ENCODE measurements at places on chromosomes 12 and 14. TPM values are rescaled to one million over a fixed set of nuclear protein-coding genes. Genes with fewer than 3 reads are reported as not detected.

Gene OR6C2
- not detected for total RNA-seq

Gene TAS2R20
- 2.7 TPM for total RNA-seq

Gene CLEC4A
- total RNA-seq: 0.84 TPM

Gene HNRNPA1
- total RNA-seq: 1,763 TPM

Gene SRSF9
- 328 TPM for total RNA-seq

Gene SYCP3
- total RNA-seq: 0.26 TPM

Gene PTPRQ
- total RNA-seq: 0.15 TPM

Gene IKZF4
- total RNA-seq: 9.5 TPM

Gene KCNK13
- total RNA-seq: 0.11 TPM

Gene TAS2R50
- total RNA-seq: 1.6 TPM

Gene RASSF9
- 0.09 TPM for total RNA-seq

Gene GPRC5D
- not detected for total RNA-seq

Gene CMKLR1
- total RNA-seq: 0.57 TPM

Gene FLRT2
- 107 TPM for total RNA-seq

Gene FOXG1
- total RNA-seq: 0.09 TPM

Gene ERH
- 472 TPM for total RNA-seq

Gene SERPINA6
- total RNA-seq: not detected
